ENCODE measurements at places on chromosomes 2 and 18. TPM values are rescaled to one million over a fixed set of nuclear protein-coding genes. Genes with fewer than 3 reads are reported as not detected.

GRCh38 chr18:42883169-42883568 is 232.3 kb downstream of the RIT2 start:
- no peak for DNase-seq

DNA sequence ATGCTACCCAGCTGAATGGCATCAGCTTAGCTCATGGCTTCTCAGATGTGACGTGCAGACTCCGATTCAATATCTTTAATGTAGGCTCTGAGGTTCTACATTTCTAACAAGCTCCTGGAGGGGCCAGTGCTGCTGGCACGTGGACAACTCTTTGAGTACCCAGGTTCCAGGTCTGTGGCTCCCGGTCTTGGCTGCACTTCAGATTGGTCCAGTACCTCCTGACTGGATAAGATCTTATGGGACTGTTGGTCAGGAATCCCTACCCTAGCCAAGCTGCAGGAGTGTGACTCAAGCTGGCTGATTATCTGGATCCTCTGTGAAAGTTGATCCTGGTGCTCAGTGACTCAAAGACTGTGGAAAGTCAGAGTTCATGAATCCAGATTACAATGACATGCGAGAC is 222.1 kb downstream of the ANKRD30B start:
- no peak for DNase-seq

- DNase-seq, result no peak
Measured at GRCh38 chr2:2667690-2668089, 336.6 kb upstream of the MYT1L start.

DNA sequence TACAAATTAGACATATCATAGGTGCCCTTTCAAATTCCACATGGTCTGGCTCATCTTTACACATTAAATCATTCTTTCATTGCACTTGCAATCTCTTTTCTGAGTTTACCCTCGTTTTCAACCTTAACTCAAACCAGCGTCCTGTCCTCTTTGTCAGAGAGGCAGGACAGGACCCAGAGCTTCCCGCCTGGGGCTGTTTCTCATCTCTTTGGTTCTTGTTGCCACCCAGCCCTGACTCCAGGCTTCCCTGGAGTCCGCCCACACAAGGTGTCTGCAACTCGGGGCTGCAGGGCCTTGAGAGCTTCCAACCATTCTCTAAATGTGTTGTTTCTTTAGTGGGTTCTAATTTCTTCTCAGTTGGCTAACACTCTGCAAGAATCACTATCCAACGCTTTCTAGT is 24.4 kb downstream of the RBMS1 start:
- DNase-seq, result no peak

GRCh38 chr18:23889907-23890306 is 124.6 kb upstream of the TTC39C start:
- no peak for DNase-seq

DNA sequence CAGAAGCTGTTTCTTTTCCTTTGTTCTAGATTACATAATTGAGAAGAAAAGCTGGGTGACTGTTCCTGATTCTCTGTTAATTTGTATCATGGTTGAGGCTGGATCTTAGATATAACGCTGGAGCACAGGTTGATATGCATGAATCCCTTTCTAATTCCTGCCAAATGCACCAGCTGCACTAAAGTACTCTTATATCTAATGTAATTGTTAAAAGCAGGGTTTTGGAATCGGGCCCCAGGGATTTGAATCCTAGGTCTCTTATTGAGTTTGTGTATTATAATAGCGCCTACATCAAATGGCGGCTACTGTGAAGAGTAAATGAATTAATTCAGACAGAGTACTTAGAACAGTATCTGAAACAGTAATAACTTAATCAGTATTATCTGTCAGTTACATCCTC is 80.4 kb downstream of the MC4R start:
- no peak for DNase-seq

GRCh38 chr2:73265298-73266060 is 18.8 kb downstream of the FBXO41 start:
- DNase-seq, result peak; percentile 62

DNA sequence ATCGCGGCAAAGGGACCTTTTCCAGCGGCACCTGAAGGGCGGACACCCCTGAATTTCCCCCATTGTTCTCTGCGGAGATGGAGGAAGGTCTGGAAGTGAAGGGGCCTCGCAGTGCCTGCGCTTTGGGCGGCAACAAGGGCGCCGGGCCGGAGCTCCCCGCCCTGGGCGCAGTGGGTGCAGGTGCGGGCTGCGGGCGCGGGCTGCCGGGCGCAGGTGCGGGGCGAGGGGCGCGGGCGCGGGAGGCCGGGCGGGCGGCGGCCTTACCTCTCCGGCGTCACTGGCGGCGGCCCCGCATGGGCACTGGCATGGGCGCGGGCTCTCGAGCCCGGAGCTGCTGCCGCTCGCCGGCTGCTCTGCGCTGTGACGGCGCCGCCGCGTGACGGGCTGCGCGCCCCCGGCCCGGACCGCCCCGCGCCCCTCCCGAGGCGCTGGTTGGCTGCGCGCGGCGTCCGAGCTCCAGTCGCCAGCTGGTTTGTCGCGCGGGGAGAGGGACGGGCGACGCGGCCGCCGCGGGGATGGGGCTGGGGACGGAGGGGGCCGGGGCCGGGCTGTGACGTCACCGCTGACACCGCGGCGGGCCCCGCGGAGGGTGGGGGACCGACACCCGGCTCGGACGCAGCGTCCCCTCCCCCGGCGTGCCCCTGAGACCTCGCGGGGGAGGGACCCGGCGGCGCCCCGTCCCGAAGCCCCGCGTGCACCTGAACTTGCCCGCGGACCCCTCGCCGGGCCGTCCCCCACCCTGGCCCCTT is at the start of gene KIF1A:
TSS of gene KIF1A (minus strand) at position 362 of the 749 bp plus-strand sequence. CDS start 22,467 bp downstream, outside the sequence.
- no peak for DNase-seq

DNA sequence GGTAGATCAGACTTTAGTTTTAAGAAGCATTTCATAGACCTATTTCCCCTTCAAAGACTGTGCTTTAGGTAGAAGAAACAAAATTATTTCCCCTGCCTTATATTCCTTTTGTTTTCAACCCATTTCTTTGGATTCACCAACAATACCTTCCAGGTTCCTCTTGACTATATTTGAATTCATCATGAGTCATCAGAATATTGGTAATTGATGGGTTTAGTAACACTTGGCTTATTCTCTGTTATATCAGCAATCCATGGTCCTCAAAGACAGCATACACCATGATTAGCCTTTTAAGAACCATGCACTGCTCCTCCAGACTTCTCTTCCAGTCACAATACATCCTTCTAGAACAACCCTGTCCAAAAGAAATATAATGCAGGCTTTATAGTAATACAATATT is 83.0 kb upstream of the NOSTRIN start:
- no peak for DNase-seq

DNA sequence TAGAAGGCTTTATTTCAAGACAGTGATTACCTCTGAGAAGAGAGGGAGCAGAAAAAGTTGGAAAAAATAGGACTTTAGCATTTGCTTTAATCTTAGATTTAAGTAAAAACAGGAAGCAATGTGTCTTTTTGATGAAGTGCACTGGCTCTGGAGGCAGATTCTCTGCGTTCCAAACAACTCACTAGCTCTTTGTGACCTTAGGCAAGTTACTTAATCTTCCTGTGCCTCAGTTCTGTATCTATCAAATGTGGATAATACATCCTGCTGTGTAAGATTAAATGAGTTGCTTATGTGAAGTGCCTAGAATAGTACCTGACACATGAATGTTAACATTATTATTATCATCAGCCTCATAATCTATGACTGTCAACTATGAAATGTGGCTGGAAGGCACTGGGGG is 42.3 kb downstream of the RPRD1A start:
- no peak for DNase-seq

- no peak for DNase-seq
Measured at GRCh38 chr18:32553174-32553573, 82.5 kb upstream of the GAREM1 start.

DNA sequence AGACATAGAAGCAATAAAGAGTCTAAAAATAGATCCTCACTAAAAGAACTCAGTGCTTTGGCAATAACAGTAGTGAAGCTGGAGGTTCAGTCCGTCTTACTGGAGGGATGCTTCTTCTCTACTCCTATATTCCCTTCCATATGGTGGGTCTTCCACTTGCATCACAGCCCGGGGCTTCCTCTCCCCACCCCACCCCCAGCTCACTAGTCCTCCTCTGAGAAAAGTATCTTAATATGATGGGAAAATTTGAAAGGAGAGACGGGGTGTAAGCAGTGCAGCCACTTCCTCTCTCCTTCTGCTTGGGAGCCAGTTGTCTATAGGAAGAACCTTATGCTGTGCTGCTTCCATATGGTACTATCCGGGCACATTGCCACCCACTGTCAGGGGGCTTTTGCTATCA is 57.2 kb upstream of the SPOPL start:
- DNase-seq, result no peak

DNA sequence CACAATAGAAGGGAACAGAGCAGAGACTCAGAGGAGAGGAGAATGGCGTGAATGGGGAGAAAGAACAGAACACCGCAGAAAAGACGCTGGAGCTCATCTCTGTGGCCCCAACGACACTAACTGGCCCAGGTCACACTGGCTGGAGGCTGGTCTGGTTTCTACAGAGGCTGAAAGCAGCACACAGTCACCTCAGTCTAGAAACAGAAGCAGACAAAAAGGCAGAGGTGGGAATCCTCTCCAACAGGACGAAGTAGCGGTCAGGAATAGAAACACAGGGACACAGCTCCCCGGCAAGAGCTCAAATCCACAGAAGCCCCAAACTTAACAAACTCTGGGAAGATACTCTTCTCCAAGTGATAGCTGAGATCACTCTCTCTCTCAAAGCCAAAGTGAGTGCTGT is 9.2 kb downstream of the SLC66A2 start:
- no peak for DNase-seq

DNA sequence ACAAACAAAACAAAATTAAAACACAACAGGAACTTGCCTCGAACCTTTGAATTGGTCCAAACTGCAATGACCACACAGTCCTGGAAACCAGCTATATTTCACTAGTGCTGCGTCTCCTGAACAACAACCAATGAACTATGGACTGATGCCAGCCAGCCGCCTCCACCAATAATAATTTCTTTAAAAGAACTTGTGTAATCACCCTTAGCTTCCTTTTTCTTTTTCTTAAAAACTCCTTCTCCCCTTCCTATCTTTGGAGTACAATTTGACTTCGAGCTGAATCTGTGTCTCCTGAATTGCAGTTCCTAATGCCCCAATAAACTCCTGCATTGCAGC is 1.6 kb upstream of the CXXC1 start:
- DNase-seq, result no peak

DNA sequence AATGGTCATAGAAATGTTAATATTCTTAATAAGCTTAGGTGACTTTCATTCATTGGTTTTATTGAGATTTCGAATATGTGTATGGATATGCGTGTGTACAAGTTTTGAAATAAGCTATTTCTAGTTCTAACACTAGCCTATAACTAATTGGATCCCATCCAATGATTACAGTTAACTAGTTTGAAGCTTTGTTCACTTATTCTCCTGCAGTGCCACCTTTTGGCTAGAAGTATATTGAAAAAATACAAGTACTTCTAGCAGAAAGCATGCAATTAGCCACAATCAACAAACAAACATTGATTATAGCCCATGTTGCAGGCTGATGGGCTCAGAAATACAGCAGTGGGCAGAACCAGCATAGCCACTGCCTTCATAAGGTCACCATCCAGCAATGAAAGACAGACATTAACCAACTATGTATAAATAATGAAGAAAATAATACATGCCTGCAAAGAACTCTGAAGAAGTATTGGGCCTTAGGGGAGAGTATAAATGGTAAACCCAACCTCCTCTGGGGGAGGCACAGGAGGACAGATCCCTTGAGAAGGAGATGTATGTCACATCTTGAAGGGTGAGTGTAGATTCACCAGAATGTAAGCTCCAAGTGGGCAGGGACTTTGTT is 5.1 kb upstream of the PIEZO2 start:
- DNase-seq, result no peak

- no peak for DNase-seq
Measured at GRCh38 chr2:31274401-31275075, 40.6 kb downstream of the EHD3 start.

- no peak for DNase-seq
Measured at GRCh38 chr18:13377496-13377895, 158.9 kb downstream of the LDLRAD4 start.

RUFY4 gene
- 0.14 TPM for total RNA-seq

CPS1 gene
- 5.5 TPM for total RNA-seq

NEB gene
- total RNA-seq, result 1.8 TPM

DOK6 gene
- total RNA-seq, result 8.7 TPM

HOXD4 gene
- 7.2 TPM for total RNA-seq

Measured in posterior vena cava (tissue), 2 donors.